Activated CD4-positive, alpha-beta T cell treated with anti-CD3 and anti-CD28 coated beads for 24 hours (primary cell): ENCODE measurements at places on chromosomes 11 and 22.

DNA sequence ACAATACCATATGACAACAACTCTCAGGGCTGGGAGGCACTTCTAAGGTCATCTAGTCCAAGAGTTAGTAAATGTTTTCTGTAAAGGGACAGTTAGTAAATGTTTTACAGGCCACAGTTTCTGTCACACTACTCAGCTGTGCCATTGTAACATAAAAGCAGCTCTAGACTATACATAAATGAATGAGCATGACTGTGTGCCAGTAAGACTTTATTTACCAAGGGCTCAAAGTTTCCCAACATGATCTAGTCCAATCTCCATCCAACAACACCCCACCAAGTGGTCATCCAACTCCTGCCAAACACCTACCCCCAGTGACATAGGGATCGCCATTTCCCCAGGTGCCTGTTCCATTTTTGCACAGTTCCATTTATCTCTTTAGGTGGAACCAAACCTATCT, 12.1 kb downstream of the SERGEF start:
- no peak for DNase-seq

DNA sequence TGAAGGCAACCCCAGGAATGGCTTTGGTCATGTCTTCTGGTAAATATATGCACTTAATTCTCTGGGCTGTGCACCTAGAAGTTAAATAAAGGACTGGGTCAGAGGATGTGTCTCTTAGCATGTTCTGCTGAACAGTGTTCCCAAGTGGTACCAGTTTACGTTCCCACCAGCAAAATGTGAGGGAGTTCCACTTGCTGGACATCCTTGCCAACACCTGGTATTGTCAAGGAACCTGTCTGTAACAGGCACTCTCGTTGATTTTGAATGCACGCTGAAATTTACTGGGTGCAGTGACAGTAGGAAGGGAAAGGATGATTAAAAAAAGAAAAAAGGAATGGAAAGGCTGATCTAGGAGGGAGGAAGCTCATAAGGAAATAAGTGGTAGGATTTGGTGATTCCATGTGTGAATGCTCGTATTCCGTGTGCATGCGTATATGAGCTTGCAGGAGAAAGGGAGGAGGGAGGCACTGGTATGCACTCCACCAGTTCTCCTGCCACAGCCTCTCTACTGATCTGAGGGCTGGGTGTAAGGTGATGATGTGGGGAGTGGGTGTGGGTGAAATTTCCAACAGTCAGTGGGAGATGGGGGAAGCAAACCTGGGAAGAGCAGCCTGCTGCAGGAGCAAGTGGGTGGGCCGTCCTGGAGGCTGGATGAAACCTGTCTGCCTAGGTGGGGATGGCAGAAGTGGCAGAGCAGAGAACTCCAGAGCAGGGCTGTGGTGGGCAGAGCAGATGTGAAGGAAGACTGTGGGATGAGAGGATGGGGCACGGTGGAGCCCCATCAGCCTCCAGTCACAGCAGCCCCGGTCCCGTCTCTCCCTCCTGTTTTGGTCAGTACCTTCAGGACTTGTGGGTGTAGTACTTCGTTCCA, 15.0 kb downstream of the MED15 start:
- DNase-seq: no peak

- no peak for DNase-seq
These were observed 191.1 kb downstream of the GRIK4 start for GRCh38 chr11:120702656-120703055.

- DNase-seq: no peak
These were observed 9.7 kb downstream of the CHRM1 start for GRCh38 chr11:62911137-62912130.

DNA sequence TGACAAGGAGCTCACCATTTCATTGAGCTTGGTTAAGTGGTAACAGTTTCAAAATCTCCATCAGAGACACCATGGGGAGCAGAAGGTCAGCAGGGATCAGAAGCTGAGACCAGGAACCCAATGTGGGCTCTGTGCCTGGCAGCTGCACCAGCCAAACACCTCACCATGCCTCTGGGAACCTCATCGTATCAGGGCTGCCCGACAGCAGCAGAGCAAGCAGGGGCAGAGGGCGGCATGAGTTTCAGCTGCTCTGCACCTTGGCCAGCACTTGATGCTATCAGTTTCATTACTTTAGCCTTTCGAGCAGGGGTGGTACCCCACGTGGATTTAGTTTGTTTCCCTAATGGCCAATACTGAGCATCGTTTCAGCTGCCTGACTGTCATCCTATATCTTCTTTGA, 77.8 kb downstream of the DGCR2 start:
- no peak for DNase-seq

DNA sequence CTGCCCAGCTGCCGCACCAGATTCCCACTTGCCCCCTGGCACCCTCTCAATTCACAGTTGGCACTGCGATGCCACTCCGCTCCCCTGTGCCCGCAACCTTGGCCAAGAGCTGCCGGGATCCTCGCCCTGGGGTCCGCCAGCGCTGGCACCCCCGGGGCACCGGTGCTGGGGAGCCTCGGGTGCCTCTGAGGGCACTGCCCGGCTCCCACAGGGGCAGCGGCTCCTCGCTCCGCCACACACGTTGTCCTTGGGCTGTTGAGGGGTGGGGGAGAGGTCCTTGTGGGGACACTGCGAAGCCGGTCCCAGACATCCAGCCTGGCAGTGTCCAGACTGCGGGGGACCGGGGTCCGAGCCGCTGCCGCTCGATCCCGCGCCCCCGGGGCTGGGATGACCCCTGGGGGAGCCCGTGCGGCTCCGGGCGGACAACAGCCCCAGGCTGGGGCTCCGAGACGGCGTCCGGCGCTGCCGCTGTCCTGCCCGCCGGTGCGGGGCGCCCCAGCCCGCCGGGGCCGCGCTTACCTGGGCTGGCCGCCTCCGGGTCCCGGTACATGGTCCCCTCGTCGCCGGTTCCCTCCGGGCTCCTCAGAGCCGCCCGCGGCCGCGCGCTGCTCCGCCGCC, 496 bp downstream of the SYT7 start:
- no peak for DNase-seq

DNA sequence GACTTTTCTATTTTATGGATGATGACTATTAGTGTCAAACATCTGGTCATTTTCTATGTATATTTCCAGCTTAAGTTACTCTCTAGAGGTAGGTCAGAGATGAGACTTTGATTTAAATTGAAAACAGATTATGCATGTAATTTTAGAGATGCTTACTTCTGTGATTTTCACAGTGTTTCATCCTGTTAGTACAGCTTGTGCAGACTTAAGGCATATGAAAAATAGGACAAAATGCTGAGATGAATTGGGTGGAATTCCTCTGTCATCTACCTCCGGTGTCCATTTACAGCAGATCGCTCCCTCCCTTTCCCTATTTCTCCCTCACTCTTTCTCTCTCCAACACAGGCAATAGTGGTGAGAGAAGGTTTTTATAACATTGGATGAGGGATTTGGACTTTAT, 14.1 kb downstream of the JAM3 start:
- DNase-seq: no peak
